ACHN (cell line): ENCODE measurements at places on chromosomes 6 and 20.

GRCh38 chr20:856361-856775, 22.9 kb downstream of the FAM110A start:
- peak; percentile 94 for DNase-seq

- DNase-seq: no peak
Observed at GRCh38 chr6:20582586-20583443, 48.6 kb downstream of the CDKAL1 start.

DNA sequence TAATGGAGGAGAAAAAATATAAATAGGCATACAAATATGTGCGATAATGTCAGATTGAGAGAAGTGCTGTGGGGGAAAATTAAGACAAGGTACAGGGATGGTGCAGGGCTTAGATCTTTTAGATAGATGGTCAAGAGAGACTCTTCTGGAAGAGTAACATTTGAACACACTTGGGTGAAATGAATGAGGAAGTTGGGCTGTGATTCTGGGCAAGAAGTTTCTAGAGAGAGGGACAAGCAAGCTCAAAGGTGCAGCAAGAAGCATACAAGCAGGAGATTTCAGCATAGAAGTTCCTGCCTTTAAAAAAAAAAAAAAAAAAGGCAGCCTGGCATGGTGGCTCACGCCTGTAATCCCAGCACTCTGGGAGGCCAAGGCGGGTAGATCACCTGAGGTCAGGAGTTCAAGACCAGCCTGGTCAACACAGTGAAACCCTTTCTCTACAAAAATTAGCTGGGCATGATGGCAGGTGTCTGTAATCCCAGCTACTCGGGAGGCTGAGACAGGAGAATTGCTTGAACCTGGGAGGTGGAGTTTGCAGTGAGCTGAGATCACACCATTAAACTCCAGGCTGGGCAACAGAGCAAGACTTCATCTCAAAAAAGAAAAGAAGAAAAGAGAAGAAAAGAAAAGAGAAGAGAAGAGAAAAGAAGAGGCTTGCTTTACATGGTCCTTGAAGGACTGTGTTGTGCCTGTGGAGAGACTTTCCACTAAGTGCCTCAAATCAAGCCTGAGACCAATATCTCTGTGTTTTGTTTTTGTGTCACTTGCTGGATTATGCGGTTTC, 9.7 kb upstream of the CD83 start:
- no peak for DNase-seq

- no peak for DNase-seq
Observed at GRCh38 chr6:52243282-52243893, 912 bp downstream of the IL17F start.

DNA sequence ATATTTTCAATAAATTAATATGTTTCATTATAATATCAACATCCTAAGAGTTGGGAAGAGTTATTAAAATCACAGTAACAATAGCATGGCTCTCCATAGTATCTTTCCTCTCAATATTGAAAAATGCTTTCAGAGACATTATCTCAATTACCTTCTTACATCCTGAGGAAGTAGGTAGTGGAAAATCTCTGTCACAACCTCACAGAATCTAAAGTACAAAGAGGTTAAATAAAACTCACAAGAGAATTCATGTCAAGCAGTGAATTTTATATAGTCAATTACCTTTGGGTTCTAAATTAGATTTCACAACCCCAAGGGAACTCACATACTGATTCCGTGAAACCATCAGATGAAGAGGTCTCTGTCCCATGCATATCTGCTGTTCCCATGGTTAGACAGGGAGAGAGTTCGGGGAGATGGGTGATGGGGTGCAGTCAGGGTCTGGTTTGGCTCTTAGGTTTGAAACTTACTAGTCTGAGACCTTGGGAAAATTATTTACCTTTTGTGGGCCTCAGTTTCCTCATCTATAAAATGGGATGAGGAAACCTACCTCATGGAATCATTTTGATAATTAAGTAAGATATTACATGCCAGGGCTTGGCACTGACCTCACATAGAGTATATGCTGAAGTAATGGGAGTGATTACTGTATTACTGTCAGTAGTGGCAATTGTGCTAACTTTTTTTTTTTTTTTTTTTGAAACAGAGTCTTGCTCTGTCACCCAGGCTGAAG, 74.0 kb upstream of the SNX9 start:
- DNase-seq: no peak

- no peak for DNase-seq
Observed at GRCh38 chr6:145731447-145731846, 3.9 kb downstream of the EPM2A start.

GRCh38 chr20:22799687-22800086, 215.3 kb upstream of the FOXA2 start:
- no peak for DNase-seq

- DNase-seq: no peak
Observed at GRCh38 chr6:32112431-32112980, 3.4 kb upstream of the TNXB start.

GRCh38 chr6:3296537-3296936, 37.8 kb downstream of the PSMG4 start:
- no peak for DNase-seq

GRCh38 chr6:93940381-93940780, 521.0 kb upstream of the EPHA7 start:
- DNase-seq: no peak

DNA sequence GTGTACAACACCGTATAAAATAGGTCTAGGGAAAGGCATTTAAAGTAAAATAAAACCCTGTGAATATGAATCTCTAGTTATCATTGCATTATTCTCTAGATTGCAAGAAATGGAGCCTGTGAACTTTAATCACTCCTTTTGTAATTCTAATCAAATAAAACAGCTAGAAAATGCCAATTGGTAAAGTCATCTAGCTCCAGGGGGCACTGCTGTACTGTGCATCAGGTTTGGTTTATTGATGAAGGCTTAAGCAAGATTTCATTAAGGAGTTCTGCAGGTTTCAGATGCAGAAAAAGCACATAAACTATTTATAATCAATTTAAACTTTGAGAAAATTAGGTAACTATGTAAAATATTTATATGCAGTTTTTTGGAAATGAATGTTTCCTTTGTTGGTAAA, 645.0 kb downstream of the PHF3 start:
- peak; percentile 35 for DNase-seq

DNA sequence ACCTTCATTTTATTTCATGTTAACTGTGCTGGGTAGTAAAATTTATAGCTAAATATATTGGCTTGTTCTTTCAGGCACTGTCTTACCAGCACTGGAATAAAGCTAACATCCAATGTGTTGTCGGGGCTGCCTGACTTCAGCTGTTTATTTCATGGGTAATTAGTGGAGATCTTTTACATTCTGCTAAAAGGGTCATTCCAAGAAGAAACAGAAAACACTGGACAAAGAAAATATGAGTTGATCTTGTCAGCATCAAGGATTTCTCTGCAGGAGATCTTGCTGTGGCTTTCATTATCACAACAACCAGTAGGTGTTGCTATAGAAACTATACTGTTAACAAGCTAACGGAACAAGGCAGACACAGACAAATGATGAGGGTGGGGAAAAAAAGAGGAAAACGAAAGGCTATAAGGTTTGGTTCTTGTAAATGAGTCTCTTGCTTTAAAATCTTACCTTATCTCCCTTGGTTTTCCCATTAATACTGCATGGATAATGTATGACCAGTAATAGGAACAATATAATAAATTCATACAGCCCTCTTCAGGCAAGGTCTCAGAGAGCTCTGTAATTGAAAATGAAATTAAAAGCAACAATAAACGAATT, 206.8 kb downstream of the SIM1 start:
- peak; percentile 67 for DNase-seq

DNA sequence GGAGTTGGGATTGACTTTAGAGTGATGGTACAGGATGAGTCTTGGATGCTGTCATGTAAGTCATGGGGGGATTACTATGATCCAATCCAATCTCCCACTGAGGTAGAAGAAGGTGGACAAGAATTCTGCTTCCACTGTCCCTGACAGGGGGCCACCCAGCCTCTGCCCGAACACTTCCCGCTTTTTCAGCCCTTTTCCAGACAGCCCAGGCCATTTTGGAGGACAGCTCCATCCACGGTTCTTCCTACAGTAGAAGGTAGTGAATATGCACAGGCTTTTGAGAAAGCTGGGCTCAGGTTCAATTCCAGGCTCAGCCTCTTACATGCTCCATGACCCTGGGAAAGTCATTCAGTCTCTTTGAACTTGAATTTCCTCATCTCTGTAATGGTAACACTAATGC, 31.0 kb downstream of the TRERF1 start:
- no peak for DNase-seq

DNA sequence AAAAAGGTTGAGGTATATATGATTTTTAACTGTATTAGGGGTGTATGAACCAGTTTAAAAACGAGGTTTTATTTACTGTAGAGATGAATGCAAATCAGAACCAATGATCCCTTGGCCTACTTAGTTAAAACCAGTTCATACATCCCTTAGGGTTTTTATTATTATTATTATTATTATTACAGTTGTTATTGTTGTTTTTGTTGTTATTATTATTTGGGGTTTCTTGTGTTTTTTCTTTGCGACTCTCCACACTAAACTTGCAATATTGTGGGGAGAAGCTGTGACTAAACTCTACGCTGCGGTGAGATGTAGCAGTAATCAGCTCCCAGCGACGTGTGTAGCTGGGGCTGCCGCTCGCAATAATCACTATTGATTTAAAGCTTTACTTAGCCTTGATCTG, 62.2 kb downstream of the SSR1 start:
- no peak for DNase-seq

DNA sequence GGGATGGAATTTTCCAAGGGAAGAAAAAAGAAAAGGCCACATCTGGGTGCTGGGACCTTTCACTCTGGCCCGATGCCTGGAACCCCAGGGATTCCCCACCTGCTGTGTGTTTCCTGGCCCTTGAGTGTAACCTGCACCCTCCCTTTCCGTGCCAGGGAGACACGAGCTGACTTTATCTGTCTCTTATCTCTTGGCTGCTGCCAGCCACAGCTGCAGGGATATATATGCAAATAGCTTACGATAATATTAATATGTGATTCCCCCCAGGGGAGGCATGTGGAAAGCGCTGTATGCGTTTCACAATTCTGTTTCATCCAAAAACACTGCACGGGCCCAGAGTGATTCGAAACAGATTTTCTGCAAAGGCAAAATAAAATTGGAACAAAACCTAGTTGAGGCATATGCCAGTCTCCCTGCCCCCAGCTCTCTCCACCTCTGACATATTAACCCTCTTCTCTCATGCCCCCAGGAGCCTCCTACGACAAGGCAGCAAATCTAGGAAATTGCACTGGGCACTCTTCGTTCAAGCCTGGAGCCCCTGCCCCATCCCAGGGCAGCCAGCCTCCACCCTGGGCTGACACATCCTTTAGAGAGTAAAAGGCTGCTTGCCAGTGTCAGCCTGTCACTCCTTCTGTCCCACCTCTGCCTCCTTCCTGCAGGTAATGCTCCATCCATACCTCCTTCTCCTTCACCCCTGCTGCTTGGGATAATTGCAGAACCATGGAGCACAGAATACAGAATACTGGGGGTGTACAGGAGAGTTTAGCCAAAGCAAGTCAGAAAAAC, 1.3 kb downstream of the RIPOR3 start:
- no peak for DNase-seq

- DNase-seq: no peak
Observed at GRCh38 chr6:125940247-125941041, 16.1 kb upstream of the HINT3 start.

DNA sequence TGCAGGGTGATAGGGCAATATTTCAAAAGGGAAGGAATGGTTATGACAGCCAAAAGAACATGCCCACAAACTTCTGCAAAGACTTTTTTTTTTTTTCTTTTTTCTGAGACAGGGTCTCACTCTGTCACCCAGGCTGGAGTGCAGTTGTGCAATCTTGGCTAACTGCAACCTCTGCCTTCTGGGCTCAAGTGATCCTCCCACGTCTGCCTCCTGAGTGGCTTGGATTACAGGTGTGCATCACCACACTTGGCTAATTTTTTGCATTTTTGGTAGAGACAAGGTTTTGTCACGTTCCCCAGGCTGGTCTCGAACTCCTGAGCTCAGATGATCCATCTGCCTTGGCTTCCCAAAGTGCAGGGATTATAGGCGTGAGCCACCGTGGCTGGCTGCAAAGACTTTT, 117.6 kb upstream of the ADGRF1 start:
- DNase-seq: no peak

DNA sequence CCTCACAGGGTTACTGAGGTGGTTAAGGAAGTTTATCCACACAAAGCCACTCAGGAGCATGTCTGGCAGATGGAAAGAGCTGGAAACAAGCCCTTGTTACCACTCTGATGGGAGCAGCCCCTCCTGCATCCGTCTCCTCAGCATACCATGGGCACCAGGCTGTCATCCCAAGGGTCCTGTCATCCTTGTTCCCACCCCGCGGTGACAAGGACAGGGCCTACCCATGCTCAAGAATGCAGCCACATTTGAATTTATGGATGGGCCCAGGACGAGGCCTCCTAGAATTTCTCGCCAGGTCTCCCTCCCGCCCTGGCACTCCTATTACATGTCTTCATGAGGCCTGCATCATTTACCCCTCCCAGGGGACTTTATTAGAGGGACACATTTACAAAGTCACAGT, 60.0 kb downstream of the NPEPL1 start:
- no peak for DNase-seq

- DNase-seq: no peak
Observed at GRCh38 chr20:51607170-51607569, 64.7 kb upstream of the NFATC2 start.

DNA sequence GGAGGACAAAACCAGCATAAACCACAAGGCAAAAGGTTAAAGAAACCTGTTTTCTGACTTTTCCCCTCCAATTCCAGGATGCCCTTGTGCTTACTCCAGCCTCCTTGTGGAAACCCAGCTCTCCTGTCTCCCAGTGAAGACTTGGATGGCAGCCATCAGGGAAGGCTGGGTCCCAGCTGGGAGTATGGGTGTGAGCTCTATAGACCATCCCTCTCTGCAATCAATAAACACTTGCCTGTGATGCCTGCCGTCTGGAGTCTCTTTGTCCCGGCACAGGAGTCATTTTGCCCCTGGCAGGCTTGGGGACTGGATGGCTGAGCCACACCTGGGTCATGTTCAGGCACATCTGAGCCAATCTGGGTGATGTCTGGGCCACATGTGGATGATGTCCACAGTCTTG, 26.6 kb downstream of the BPIFB1 start:
- DNase-seq: no peak

- no peak for DNase-seq
Observed at GRCh38 chr6:56758120-56758519, 115.4 kb upstream of the DST start.

DNA sequence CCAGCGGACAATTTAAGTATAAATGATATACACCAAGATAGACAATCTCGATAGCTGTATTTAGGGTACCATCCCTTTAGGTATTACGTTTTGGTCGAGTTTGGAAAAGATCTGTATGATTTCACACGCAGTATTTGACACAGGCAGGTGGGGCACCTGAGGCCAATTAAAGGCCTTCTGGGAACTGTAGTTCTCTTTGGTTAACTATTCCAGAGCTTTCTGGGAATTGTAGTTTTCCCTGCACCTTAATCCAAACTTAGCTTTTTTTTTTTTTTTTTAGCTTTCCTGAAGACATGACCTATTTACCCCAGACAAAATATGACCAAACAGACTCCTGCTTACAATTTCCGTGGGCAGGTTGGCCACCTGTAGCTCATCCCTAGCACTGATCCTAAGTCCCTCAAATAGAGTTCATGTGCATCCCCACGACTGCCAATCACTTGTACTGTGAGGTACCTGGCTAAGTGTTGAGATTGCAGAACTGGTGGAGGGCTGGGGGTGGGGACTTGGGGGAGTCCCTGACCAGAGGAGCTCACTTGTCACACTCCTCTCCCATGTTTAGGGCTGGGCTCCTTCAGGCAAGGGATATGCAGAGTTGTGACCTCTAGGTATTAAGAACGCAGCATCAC, 999 bp upstream of the EHMT2 start:
- peak; percentile 47 for DNase-seq

GRCh38 chr6:112503091-112503596, 156.0 kb downstream of the RFPL4B start:
- no peak for DNase-seq

- DNase-seq: no peak
Observed at GRCh38 chr20:64038224-64038564, 2.2 kb downstream of the C20orf204 start.
